Activated CD4-positive, CD25-positive, alpha-beta regulatory T cell treated with anti-CD3 and anti-CD28 coated beads, Interleukin-2, amount 50 U/mL, for 16 hours (primary cell): ENCODE measurements at places on chromosomes 2 and 18.

DNA sequence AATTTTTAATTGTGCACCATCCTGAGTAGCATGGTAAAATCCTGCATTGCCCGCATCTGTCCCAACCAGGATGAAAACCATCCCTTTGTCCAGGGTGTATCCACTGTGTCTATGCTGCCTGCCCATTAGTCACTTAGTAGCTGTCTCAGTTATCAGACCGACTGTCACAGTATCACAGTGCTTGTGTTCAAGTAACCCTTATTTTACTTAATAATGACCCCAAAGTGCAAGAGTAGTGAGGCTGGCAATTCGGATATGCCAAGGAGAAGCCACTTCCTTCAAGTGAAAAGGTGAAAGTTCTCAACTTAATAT, 8.8 kb downstream of the ITSN2 start:
- no peak for DNase-seq

DNA sequence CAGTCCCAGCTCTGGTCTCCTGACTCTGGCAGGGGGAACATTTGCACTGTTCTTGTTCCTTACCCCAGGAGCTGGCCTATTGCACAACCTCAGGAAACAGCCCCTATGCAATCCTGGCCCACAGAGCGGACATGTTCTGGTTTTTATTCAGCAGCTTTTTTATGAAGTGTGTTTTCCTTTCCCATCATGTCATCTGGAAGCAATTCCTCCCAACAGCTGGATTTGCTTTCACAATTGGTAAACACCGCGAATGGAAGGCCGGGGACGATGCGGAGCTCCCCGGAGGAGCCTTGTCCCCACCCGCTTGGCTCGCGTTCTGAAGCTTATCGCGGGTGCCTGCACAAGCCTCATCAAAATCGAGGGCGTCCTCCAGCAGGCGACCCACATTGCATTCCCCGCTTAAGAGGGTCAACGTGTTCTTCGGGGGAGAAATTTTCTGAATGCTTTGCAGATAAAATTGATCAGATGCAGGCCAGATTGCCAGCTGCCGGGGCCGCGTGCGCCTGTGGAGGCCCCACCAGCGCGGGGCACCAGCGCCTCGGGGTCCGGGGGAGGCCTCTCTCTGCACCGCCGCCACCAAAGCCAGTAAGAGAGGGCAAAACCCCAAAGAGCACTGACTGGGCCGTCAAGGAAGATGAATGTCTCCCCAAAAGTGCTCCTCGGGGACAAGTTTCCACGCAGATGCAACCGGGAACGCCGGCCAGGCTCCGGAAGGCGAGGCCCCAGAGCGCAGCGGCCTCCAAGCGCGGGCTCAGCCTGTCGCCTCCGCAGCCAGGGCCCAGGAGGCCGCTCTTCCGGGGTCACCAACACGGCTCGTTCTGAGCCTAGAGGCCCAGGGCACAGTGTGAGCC, 60.3 kb upstream of the SP3 start:
- DNase-seq: no peak

- no peak for DNase-seq
Measured at GRCh38 chr18:57584444-57584843, 2.1 kb downstream of the FECH start.

DNA sequence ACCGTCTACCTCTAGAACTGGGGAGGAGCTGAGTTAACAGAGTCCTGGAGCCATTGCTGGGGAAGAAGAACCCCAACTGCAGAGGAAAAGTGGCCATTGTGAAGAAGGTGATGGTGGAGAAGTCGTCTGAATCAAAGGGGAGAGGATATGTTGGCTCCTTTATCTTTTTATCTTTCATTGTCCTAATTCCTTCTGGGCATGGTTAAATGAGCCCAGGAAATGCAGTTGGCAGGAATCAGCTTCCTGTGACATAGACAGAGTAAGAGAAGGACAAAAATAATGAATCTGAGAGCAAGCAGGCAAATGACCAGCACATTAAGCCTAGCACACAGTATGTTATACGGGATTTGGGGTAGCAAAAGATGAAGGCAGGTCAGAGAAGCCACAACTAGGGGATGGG, 16.0 kb upstream of the ACTR3 start:
- DNase-seq: no peak

DNA sequence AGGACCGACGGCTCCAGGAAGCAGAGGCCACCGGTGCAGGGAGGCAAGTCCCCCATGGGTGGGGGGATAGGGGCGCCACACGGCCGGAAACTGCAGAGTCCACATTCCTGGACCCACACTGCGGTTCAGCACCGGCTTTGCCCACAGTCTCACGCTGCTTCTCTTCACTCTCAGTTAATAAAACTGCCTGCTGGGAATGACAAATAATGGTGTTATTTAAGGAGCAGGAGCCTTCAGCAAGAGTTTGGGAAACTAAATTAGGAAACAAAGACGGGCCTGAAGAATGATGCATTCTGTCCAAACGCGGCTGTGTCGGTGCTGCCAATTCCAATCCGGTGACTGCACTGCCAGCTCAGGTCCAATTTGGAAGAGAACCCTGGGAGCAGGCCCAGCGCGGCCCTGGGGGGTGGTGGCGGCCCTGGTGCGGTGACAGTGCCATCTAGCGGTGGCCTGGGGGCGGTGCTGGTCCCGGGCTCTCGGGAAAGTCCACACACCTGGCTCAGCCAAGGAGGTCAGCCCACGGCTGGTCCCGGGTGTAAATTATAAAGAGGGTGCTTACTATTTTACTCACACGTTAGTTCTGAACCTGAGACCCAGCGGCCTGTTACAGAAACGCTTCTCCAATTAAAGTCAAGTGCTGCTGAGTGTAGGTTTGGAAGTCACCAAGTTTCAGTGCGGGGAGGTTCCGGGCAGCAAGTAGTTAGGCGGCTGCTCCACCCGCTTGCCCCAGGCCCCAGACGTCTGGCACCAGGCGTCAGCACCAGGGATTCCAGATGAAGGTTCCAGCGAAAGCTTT, 73.1 kb upstream of the PXDN start:
- DNase-seq: peak; percentile 16

DNA sequence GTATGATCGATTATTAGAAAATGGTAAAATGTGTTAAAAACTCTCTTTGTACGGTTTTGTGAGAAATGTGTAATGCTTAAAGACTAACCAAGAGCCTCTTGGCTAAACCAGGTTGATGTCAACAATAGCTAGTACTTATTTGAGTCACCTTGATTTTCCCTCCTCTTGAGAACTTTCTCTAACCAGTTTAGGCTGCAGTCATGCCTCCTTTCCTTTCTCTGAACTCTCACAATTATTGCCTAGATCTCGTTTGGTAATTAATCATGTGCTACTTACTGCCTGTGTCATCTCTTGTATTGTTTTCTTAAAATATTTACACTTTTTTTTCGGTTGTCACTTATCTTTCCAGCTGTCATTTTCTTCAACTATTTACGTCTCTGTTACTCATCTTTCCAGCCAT, 1.1 kb upstream of the EPC2 start:
- DNase-seq: no peak

DNA sequence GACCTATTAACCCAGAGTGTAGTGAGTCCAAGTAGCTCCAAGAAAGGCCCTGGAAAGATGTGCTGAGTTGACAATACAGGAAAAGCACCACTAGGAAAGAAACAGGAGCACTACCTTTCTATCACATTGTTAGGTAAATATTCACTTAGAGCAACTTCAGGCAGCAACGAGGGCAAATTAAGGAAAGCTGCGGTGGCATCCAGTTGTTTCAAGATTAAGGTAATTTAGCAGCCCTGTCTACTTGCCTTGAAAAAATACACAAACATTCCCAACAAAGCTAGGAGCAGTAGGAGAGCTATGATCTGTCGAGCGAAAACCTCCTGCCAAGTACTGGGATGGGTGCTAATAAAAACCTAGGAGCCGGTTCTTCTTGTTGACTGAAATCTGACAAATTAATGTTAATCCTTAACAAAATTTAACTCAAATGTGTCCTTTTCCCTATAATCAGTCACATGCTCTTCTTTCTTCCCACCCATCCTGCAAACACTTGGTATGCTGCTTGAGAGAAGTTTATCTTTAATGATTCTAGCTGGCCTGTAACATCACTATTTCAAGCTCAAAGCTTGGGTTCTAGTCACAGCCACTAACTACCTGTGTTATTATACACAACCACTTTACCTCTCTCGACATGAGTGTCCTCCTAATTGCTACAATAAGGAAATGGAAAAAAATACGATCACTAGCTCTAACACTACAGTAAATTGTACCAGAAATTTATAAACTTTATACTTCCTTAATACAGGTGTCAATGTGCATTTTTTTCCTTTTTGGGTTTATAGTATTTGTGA, 2.0 kb downstream of the ACAA2 start:
- DNase-seq: no peak

- no peak for DNase-seq
Measured at GRCh38 chr2:23211987-23212583, 172.9 kb upstream of the KLHL29 start.

DNA sequence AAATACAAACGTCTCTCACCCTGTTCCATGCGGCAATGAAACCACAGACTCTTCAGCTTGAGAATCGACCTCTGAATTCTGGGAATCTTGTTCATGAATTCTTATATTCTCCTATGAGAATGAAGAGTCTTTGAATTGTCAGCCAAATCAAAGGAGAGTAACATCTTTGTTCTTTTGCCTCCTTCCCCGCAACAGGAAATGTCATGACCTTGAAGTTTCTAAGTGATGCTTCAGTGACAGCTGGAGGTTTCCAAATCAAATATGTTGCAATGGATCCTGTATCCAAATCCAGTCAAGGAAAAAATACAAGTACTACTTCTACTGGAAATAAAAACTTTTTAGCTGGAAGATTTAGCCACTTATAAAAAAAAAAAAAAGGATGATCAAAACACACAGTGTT, 21.8 kb downstream of the TNFAIP6 start:
- no peak for DNase-seq

DNA sequence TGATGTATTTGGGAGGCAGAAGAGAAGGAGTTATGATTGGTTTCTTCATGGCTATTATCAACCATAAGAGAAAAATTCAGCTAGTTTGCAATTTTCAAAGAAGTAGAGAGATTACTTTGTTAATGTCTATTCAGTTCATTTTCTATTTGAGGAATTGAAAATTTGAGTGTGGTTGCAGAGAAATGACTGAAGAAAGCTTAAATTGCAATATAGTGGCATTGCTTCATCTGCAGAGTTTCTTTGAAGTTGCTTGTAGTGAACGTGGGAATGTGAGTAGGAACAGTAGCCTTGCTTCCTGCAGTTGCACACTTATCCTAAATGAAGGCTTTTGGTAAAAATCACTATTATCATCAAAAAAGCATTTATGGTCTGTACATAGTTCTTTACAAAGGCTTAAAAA, 14.7 kb upstream of the CYRIA start:
- DNase-seq: no peak

DNA sequence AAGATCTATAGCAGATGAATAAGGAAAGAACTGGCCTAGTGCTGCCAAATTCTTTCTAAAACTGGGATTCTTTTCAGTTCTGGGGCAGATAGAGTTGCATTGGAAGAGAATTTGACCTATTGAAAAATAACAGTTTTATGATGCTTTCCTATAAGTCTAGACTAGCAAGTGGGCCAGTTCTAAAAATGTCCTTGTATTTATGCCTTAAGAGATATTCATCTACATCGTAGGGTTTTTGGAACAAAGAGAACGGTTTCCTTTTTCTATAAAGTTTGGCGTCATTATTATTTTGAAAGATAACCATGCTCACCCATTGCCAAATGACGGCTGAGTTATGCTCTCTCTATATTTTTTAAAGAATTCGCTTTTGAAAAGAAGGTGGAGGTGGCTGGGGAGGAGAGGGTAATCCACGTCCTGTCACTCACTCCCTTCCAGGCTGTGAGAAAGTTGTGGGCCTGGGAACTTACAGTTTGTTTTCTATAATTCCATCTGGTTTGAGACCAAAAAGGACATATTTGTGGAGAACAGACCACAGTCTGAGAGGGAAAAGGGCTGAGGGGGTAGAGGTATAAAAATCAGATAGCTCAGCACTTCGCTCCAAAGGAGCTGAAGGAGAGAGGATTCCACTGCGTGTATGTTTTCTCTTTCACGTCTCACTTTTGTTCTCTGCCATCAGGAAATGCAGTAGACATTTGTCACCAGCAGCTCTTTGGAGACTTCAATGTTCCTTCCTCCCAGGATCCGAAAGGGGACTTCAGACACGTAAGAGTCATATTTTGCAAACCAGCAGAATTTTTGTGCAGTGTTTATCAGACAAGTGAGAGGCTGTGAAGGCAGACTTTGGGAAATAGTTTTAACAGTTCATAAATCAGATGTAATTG, 281.9 kb upstream of the FN1 start:
- no peak for DNase-seq
